Hippocampal formation (tissue), 2 donors: ENCODE measurements at places on chromosomes 12 and 14.

DNA sequence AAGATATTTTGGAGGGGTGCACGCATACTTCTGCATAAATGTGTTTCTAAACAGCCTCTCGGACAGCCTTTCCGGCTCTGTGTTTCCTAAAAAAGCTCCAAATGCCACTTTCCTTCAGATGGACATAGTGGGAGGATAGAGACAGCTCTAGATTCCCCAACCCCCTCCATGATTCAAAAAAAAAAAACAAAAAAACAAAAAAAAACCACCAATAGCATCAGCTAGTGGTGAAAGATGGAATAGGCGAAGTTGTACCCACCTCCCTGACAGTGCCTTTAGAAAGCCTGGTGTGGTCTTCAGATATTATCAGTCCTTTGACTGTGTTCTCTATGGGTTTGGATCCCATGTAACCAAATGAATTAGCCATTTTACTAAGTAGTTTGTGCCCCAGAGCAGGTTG lies 94.1 kb downstream of the PHETA1 start:
- no peak for DNase-seq

- DNase-seq, result no peak
Measured at GRCh38 chr14:47929334-47929733, 253.9 kb upstream of the MDGA2 start.

GRCh38 chr14:91354979-91355685 lies 62.5 kb downstream of the CCDC88C start:
- DNase-seq, result no peak

DNA sequence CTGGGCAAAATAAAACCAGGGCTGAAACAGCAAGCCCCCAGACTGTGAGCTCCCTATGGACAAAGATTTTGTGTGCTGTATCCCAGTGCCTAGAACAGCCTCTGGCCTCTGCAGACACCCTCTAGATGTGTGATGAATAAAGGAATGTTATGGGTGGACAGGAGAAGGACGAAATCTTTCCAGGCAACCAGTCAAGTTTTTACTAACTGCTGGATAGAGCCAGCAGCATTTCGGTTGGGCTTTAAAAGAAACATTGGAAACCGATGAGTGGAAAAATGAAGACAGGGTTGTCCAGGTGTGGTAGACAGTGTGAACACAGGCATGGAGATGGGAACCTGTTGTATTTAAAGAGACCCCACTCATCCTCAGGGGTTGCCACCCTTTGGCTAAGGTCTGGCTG lies 4.0 kb downstream of the CHGA start:
- no peak for DNase-seq

GRCh38 chr12:6374028-6374785 lies 1.2 kb downstream of the SCNN1A start:
- DNase-seq, result no peak

DNA sequence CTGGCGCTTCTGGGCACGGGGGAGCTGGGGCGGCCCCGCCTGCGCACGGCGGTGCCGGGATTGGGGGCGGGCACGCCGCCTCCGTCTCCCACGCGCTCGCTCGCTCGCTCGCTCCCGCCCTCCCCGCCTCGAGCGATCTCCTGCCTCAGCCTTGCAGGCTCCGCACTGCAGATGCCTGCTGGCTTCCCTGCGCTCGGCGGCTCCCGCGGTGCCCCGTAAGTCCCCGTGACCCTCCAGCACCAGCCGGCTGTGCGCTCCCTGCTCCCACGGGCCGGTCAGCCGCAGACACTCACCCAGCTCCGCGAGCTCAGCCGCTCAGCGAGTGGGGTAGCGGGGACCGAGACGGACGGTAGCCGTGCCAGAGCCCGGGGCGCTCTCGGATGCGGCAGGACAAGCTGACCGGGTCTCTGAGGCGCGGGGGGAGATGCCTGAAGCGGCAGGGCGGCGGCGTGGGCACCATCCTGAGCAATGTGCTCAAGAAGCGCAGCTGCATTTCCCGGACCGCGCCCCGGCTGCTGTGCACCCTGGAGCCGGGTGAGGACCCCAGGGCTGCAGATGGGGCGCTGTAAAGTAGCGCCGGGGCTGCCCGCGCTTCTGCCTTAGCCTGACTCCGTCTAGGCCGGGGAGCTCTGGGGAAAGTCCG lies at the start of gene TBC1D30:
Gene TBC1D30, plus strand, starts transcription at position 148 of the 643 bp plus-strand sequence. Its CDS starts 233 bp downstream, at position 381.
- peak; percentile 62 for DNase-seq

DNA sequence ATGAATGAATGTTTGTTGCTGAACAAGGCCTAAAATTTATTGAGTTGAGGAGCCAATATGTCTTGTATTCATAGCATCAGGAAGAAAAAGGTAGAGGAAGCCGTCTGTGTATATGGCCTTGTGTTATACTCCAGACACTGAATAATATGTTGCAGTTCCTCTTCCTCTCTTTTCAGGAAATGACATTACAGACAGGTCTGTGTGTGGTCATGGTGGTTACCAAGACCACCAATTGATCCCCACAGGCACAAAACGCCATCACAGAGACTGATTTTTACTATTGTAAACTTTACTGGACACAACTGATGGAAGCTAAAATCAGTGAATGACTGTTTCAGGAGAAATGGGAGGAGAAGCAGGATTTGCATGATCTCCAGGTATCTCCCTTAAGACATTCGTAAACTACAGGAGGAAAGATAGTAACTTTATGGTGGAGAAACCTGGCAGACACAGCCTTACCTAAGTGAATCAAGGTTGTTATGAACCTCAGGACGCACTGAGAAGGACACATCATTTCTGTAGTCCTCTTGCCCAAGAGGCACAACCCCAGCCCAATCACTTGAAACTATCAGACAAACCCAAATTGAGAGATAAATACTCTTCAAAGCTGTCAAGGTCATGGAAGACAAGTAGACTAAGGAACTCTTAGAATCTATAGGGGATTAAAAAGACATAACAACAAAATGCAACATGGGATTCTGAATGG lies 334.1 kb upstream of the RGS6 start:
- DNase-seq, result no peak

GRCh38 chr12:68332728-68333630 lies 817 bp upstream of the MDM1 start:
- DNase-seq, result no peak

- no peak for DNase-seq
Measured at GRCh38 chr14:104087505-104087904, 2.0 kb downstream of the ASPG start.

DNA sequence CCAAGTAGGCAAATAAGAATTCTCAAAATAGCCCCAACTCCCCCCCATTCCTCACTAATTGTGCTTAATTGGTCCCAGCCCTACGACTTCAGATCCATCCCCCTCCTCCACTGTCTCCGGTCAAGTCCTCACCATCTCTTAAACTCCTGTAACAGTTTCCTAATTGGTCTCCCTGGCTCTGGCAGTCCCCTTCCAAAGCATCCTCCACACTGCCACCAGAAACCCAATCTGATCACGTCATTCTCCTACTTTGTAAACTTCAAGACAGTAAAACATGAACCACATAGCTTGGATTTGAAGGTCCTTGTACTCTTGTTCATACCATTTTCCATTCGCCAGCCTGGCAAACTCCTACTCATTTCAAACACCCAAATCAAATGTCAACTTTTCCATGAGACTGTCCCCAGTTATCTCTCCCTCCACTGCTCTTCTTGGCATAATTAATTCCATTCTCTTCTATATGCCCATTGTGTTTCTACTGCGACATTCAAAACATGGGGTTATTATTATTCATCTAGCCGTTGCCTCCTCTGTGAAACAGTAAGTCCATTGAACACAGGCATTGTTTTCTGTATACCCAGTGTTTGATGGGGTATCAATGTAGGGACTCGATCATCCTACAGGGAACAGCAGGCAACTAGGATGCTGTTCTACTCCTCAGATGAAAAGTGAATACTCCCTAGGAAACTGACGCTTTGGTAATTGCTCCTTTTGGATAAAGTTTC lies 104.6 kb downstream of the EGLN3 start:
- peak; percentile 97 for DNase-seq

GRCh38 chr12:54658306-54659264 lies 10.4 kb upstream of the DCD start:
- no peak for DNase-seq

DNA sequence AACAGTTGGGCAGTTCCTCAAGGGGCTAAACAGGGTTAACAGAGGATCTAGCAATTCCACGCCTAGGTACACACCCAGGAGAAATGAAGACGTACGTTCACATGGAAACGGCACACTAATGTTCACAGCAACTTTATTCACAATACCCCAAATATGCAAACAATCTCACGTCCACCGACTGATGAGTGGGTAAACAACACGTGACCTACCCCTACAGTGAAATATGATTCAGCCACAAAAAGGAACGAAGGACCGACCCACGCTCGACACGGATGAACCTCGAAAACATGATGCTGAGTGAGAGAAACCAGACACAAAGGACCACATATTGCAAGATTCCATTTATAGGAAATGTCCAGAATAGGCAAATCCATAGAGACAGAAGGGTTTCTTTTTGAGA lies 112.7 kb downstream of the NCOR2 start:
- no peak for DNase-seq

DNA sequence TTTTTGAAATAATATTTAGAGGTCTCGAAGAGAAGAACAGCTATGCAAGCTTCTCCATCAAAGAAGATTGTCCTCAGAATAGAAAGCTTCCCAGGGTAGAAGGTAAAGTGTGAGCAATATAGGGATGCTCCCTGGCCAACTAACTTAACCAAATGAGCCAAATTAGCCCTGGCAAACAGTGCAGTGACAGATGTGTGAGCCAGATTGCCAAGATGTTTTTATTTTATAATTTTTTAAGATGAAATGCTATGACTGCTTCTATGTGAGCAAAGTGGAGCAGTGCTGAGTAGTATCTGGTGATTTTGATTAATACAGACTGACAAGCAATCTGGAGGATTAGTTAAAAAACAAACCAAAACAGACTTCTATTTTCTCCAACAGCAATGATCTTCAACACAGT lies 202.1 kb downstream of the NOVA1 start:
- DNase-seq, result no peak

DNA sequence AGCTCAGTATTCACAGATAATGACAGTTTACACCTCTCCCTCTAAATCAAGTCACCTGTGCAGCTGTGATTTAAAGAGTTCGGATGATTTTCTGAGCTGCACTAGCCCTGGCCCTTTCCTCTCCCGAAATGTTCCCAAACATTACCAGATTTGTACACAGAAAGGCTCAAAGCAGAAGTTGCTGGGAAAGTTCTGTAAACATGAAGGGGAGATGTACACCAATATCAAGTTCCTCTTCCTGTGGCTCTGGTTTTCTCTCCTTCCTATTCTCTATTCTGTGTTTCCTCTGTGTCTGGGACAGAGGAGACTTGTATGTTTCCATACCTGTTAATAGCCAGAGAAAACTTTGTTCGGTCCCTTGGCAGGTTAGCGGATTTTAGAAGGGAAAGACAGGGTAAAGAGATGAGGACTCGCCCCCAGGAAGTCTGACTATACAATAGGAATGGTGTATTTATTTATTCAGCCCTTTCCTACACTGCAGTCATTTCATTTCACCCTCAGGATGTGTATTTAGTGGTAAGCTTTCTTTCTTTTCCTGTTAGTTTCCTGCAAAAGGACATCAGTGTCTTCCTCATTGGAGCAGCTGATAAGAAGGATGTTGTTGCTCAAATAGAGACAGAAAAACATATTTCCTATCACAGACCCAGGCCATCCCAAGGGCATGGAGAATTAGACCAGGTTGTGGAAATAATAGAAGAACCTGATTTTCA lies 7.6 kb upstream of the NUMB start:
- no peak for DNase-seq

- no peak for DNase-seq
Measured at GRCh38 chr12:52682381-52682660, 2.1 kb upstream of the KRT1 start.

DNA sequence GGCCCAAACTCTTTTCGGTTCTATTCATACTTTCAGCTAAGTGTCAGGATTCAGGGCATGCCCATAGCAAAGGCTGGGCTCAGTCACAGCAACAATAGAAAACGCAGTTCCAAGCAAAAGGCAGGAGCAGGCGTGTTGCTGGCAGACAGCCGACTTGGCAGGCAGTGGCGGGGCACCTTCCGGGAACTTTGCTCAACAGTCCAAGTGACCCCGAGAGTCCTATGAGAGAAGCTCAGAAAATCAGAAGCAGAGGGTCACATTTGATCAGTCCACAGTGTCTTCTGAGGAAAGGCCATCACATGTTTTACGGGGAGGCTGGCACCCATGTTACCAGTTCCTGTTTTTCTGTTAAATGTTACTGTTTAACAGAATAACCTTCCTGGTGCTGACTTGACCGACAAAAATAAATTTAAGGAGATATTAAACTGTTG lies 115.0 kb downstream of the DACT1 start:
- peak; percentile 50 for DNase-seq

- peak; percentile 68 for DNase-seq
Measured at GRCh38 chr14:21070610-21071224, 613 bp downstream of the ARHGEF40 start.

- no peak for DNase-seq
Measured at GRCh38 chr12:85356596-85357385, 76.8 kb downstream of the ALX1 start.

GRCh38 chr12:29552324-29552927 lies 54.9 kb upstream of the OVCH1 start:
- peak; percentile 34 for DNase-seq

DNA sequence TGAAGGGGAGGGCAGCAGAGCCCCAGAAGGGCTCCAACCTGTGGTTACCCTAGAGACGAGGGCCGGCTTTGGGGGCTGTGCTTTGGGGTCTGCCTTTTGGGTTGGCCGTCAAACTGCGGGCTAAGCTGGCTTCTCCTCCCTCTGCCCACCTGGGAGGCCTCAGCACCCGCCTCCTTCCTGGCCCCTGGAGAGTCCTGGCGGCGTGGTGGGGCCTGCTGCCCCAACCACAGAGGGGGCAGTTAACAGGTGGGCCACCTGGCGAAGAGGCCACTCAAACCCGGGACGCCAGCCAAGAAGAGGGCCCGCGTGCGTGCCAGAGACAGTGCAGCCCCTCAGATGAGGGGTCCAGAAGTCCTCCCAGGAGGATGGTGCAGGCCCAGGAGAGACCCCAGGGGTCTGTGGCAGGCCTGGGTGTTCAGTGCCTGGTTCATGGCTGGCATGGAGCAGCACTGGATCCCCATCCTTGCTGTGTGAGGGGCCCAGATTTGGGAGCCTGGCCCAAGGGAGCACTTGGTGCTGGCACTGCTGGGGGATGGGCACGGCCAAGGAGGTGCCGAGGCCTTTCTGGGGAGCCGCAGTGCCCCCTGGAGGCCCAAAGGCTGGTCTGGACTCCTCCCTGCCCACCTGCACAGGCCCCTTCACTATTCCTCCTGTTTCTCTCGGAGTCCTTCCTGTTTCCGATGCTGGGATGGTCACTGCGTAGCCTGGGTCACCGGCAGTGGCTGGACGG lies 48.8 kb downstream of the LRCOL1 start:
- DNase-seq, result no peak

- DNase-seq, result no peak
Measured at GRCh38 chr12:22729957-22730443, 105.0 kb downstream of the ETNK1 start.
